Heart left ventricle (tissue), 16 donors: ENCODE measurements at places on chromosomes 2 and 18. TPM values are rescaled to one million over a fixed set of nuclear protein-coding genes. Genes with fewer than 3 reads are reported as not detected.

The TLX2 gene
- polyA plus RNA-seq, result not detected

DNA sequence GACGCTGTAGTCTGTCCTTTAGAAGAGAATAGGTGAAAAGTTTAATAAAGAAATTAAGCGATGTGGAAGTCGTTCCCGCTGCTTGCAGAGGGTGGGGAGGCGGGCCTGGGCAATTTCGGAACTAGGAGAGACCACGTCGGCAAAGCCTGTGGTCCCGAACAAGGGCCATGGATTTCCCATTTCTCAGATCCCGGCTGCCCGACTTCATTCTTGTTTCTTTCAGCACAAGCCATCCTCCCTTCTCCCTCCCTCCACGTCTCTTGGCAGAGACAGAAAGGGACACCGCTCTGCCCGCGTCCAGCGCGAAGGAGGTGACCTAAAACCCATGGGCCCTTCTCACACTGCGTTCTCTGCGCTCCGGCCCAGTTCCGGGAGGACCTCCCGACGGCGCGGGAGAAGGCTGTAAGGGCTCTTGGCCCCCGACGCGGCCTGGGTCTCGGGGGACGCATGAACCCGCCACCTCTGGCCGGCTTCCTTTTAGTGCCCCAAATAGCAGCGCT lies 2.2 kb upstream of the BCL2L11 start:
- H3K4me3 ChIP-seq, result peak overlapping the region; percentile 82
- peak; percentile 64 for DNase-seq
- peaks cover 17% of the 10 kb centered on the region for H3K27me3 ChIP-seq

DNA sequence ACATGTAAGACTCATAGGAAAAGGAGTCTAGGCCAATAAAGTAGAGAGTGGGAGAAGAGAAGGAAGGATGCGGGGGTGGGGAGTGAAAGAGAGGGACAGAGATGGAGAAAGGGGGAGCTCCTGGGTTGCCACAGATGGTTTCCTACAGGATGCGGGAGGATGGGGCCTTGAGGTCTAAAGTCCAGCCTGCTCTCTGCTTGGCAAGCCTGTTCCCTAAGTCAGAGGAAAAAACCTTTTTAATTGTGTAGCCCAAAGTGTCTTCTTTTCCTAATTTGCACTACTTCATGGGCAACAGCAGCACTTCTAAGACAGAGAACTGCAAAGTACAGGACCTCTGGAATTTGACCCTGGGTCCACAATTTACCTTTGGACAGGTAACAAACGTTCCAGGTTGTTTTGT lies 1.4 kb upstream of the FAM110C start:
- no peak for DNase-seq
- peak overlapping the region; percentile 79 for H3K27ac ChIP-seq
- H3K36me3 ChIP-seq, result no peaks in the 10 kb centered on the region
- H3K27me3 ChIP-seq, result peaks cover 7% of the 10 kb centered on the region

- no peak for DNase-seq
- no peaks in the 10 kb centered on the region for H3K27me3 ChIP-seq
- H3K4me1 ChIP-seq, result peaks cover 12% of the 10 kb centered on the region
- H3K4me3 ChIP-seq, result no peak overlapping the region
- H3K36me3 ChIP-seq, result no peaks in the 10 kb centered on the region
- no peak overlapping the region for H3K27ac ChIP-seq
These were observed 94.6 kb downstream of the LCLAT1 start for GRCh38 chr2:30541680-30542079.

DNA sequence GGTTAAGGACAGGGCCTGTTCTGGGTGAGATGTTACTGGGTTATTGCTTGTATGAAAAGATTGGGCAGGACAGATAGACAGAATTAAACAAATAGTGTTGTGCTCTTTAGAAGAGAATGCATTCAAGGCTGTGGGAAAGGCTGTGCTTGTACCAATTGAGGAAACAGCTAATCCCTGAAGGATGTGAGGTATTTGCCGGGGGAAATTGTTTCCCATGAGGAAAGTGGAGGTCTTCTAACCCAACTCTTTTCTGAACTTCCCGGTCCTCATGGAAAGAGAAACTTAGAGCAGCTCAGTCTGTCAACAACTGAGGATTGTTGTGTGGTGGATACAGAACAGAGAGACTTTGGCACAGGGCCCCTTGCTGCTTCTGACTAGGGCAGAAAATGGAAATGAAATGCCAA lies 9.5 kb downstream of the SLC1A4 start:
- H3K27me3 ChIP-seq, result no peaks in the 10 kb centered on the region
- no peaks in the 10 kb centered on the region for H3K36me3 ChIP-seq
- H3K4me3 ChIP-seq, result peak overlapping the region; percentile 19
- peak overlapping the region; percentile 20 for H3K27ac ChIP-seq

DNA sequence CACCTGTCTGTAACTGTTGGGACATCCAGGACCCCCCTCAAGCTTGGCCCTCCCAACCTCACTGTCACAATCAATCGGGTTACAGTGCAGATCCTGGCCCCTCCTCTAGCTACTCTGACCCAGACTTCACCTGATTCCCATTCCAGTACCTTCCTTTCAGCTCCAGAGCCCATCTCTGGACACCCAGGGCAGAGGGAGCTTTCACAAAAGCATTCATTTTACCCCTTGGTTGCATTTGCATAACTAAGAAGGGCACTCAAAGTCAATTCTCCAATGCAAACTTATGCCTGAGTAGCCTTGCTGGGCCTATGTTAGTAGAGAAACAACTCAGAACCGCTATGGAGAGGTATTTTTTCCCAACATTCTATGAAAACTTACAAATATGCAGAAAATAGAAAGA lies 7.4 kb downstream of the ZAP70 start:
- H3K4me3 ChIP-seq, result no peak overlapping the region
- no peaks in the 10 kb centered on the region for H3K27me3 ChIP-seq
- H3K4me1 ChIP-seq, result peaks cover 3% of the 10 kb centered on the region
- no peaks in the 10 kb centered on the region for H3K36me3 ChIP-seq
- H3K27ac ChIP-seq, result no peak overlapping the region

DNA sequence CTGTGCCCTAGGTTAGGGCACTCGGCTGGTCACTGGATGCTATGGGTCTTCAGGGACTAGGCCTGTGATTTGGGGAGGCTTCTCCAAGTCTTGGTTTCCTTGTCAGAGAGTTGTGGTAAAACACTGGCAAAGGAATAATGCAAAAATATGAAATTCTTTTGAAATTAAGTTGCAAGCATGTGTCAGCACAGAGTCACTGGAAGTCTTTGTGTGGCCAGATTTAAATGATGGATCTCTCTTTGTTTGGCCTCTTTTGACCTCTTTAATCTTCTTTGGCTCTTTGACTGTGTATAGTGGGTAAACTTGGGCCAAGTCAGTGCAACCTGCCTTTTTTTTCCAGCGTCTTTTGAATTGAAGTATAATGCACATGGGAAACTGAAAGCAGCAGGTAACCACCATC lies 12.1 kb downstream of the HK2 start:
- peaks cover 50% of the 10 kb centered on the region for H3K4me1 ChIP-seq
- no peak for DNase-seq
- peak overlapping the region; percentile 10 for H3K4me3 ChIP-seq
- H3K27me3 ChIP-seq, result no peaks in the 10 kb centered on the region

DNA sequence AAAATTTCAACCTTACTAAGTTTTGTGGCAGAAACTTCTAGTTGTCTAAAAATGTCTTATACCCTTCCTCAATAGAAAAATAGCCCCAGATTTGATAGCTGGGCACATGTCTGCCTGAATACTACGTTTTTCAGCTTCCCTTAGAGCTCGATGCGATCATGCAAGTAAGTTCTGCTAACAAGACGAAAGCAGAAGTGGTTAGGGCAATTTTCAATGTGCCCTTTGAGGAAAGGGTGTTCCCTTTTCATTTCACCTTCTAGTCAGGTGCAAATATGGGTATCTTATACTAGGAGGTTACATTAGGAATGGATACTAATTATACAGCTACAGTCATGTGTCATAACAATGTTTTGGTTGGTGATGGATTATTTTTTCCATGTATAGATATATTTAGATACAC lies 1572.1 kb upstream of the LRRTM1 start:
- H3K4me3 ChIP-seq, result no peak overlapping the region
- H3K27ac ChIP-seq, result no peak overlapping the region
- H3K4me1 ChIP-seq, result no peaks in the 10 kb centered on the region
- no peaks in the 10 kb centered on the region for H3K27me3 ChIP-seq

GRCh38 chr18:6414723-6415417 lies at the start of gene L3MBTL4:
Gene L3MBTL4 (minus strand): TSS chr18:6414911. CDS start chr18:6311625, 103,286 bp downstream.
- H3K4me1 ChIP-seq, result peaks cover 16% of the 10 kb centered on the region
- H3K36me3 ChIP-seq, result no peaks in the 10 kb centered on the region
- peak within 1 kb of the TSS; percentile 52 for H3K27ac ChIP-seq
- peak; percentile 70 for DNase-seq

DNA sequence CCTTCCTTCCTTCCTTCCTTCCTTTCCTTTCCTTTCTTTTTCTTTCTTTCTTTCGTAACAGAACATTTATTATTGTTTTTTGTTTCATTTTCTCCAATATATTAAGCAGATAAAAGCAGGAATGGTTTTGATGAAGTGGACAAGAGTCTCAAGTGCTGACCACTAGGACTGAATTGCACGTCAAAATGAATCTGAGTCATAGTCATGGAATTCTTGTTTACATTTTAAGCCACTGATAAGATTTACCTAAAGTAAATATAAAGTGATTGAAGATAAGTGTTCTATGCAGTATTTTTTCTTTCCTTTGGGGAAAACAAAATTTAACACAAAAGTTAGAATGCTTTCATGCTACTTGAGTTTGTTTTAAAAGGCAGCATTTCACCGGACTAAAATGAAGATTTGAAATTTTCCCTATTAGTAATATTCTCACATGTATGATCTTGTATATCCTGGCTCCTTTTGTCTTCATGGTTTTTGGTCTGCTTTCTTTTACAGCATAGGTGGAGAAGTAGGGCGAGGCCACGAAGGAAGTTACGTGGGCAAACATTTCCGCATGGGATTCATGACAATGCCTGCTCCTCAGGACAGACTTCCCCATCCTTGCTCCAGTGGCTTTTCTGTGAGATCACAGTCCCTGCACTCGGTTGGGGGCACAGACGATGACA lies 113.5 kb downstream of the NYAP2 start:
- H3K27ac ChIP-seq, result no peak overlapping the region
- H3K4me3 ChIP-seq, result no peak overlapping the region
- no peaks in the 10 kb centered on the region for H3K27me3 ChIP-seq
- no peak for DNase-seq
- no peaks in the 10 kb centered on the region for H3K36me3 ChIP-seq

DNA sequence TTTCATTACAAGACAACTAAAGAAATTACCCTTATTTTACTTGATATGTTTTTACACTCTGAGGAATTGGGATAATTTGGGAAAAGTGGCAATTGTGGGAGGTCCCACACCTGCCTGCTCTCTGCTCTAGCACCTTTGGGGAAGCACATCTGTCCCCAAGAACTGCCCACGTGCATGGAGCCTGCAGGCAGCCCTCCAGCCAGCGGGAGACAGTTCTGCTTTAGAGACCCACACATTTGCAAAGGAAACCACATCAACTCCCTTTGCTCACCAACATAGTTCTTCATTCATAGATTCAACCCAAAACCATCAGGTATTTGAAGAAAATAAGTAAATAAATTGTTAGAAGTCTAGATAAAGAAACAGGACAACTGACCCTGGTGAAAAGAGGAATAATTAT lies 239.9 kb upstream of the ID2 start:
- H3K36me3 ChIP-seq, result no peaks in the 10 kb centered on the region
- H3K27me3 ChIP-seq, result no peaks in the 10 kb centered on the region
- no peak for DNase-seq
- no peak overlapping the region for H3K27ac ChIP-seq
- H3K4me3 ChIP-seq, result no peak overlapping the region
